ENCODE measurements at places on chromosomes 1 and 21.

DNA sequence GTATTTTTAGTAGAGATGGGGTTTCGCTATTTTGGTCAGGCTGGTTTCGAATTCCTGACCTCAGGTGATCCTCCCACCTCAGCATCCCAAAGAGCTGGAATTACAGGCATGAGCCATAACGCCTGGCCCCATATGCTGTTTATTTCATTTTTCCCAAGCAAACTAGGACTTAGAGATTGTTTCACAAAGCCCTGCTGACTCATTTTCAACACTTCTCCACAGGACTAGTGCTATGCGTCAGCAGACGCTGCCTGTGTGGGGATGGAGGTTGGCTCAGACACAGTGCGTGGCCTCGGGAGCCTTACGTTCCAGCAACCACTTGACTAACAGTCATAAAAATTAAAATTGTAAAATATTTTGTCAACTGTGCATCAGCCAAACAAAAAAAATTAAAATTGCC is 22.7 kb downstream of the PKNOX1 start:
- DNase-seq: peak; percentile 94

- DNase-seq: no peak
These were observed 178.0 kb downstream of the CAMTA1 start for GRCh38 chr1:6962996-6963911.

DNA sequence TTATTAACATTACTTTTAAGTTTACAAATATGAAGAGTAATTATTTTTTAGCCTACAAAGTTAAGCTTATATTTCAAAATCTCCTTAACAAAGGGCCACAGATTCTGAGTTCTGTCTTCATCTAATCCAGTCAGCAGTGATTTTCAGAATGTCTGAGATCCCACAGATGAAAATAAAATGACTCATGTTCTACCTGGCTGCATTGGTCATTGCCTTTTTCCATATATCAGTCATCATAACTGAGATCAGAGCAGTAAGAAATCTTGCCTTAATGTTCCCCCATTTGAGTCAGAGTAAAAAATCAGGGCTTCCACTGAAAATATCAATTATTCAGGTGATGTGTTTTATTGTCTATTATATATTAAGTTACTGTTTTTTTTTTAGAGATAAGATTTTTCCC is 416.1 kb downstream of the MRPL39 start:
- no peak for DNase-seq

DNA sequence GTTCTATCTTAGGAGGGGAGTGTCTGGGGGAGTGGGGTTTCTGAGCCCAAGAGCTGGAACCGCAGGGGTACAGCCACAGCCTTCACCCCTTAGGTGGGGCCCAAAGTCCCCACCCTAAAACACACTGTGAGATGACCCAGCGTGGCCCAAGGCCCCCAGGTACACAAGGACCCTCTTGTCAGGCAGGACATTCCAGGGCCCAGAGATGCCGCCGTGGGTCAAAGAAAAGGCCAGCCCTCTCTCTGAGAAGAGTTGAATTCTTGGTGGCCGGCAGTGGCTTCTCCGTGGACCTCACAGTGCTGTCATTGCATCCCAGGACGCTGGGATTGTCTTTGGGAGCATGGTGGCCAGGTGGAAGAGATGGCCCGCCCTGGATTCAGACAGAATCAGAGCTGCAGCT is 176.3 kb upstream of the C1orf174 start:
- DNase-seq: no peak

- no peak for DNase-seq
These were observed 5.9 kb upstream of the INPP5B start for GRCh38 chr1:37952738-37953137.

- no peak for DNase-seq
These were observed 1.2 kb upstream of the IL6R start for GRCh38 chr1:154403983-154404382.

GRCh38 chr1:224466154-224466553 is 31.6 kb upstream of the WDR26 start:
- no peak for DNase-seq
